ENCODE measurements at places on chromosomes 4 and X.

GRCh38 chr4:108988464-108989195 is 225.8 kb upstream of the ETNPPL start:
- no peak for DNase-seq

- DNase-seq: no peak
These were observed 72.4 kb downstream of the PAPSS1 start for GRCh38 chr4:107647591-107647990.

GRCh38 chr4:179662522-179662921 is 2220.3 kb upstream of the AGA start:
- DNase-seq: no peak

- DNase-seq: no peak
These were observed 8.0 kb downstream of the MAEA start for GRCh38 chr4:1297456-1298325.

DNA sequence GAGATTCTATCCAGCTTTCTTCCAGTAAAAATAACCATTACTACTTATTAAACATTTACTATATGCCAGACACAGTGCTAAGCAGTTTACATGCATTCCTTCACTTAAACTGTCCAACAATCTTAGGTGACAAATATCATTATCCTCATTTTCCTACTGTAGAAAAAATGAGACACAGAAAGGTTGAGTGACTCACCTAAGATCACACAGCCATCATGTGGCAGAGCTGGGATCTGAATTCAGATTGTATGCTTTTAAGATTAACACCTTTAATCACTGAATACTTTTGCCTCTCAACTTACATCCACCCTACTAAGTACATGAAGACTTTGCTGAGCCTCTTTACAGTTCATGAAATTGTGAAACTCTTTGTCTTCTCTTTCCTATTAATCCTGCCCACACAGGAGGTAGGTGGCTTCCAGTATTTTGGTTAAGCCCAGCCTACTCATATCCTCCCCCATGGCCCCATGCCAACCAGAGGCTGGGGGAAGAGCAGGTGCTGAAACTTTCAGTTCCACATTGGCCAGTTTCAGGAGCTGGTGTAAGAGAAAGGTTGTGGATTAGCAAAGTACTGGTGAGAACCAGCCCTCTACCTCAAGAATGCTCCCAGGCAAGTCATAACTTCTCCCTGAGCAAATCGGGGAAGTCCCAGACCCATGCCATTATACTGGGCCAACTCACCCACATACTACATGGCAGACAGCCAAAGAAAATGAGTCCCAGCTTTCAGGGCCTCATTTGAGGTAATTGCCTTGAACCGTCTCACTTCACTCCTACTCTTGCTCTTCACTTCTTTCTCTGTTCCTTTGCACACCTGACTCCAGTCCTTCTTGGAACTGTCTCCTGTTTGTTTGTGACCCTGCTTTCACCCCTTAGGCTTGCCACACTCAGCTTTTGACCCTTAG is 211.1 kb downstream of the GUCY2F start:
- DNase-seq: no peak

DNA sequence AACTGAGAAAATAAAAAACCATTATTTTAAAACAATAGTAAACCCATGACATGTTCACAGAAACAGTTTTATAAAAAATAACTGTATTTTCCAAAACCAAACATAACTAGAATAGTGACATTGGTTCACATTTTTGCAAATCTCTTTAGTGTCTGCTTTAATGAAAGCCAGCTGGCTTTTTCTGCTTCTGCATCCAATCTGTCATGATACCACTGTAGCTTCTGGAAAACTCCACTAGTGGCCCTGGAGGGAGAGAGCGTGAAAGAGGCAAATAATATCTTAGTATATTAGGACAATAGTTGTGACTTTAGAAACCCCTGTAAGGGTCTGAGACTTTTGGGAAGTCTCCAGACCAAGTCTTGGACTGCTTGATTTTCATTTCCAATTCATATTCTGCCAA is 31.1 kb downstream of the FGFBP1 start:
- DNase-seq: no peak

All from stimulated activated CD8-positive, alpha-beta memory T cell treated with anti-CD3 and anti-CD28 coated beads, Interleukin-12 subunit alpha, Interleukin-12 subunit beta, amount 100 ng/mL, for 1 hour (primary cell).